ENCODE measurements at places on chromosomes 11 and 22.

DNA sequence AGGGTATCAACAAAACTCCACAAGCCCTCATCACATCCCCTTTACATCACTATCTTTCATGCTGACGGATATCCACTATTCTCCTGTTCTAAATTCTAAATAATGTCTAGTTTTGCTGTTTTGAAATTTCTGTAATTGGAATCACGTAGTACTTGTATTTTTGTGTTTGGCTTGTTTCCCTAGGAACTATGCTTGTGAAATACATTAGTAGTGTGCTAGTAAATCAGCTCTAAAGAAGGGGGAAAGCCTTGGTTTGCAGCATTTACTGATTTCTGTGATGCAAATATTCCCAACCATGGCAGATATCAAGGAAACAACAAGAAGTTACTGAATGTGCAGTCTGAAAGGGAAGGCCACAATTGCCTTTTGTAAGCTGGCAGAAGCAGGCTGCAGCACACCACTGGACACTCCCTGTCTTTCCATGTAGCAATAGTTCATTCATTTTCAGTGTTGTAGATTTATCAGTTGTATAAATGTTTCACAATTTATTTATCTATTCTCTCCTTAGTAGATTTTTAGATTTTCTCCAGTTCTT, 4.7 kb upstream of the FOLH1 start:
- DNase-seq = no peak

- DNase-seq = no peak
These were observed 3.8 kb downstream of the SLC29A2 start for GRCh38 chr11:66367561-66368312.

DNA sequence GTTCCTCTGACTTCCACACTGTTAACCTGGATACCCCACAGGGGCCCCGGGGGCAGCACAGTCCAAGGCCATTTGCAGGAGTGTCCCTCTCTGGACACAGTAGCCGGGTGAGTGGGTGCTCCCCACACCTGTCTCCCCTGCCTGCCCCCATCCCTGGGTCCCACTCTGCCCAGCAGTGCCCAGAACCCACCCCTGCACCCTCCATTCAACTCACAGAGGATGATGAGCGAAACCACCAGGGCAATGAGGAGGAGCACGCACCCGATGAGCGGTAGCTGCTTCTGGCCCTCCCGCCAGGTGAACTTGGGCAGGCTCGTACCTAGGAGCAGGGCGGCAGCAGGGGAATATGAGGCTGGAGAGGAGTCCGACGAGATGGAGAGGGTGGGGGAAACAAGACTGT, 12.2 kb downstream of the TMPRSS13 start:
- no peak for DNase-seq

DNA sequence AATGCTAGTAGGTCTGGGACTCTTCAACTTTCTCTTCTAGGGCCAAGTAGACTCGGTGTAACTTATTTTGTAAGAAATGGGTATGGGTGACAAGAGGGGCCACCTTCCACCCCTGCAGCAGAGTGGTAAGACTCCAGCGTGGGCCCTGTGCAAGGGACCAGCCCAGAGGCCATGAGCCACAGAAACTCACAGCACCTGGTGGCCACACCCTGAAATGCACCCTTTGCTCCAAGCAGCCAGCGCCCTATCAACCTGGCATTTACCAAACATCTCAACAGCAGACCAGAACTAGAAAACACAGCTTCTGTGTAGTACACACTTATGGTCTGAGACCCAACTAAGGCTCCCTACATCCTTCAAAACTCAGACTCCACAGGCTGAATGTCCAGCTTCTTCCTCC, 5.7 kb downstream of the CDCA5 start:
- peak; percentile 30 for DNase-seq

GRCh38 chr11:129853518-129854231, 38.0 kb downstream of the TMEM45B start:
- DNase-seq = peak; percentile 95

- DNase-seq = no peak
These were observed 160.9 kb downstream of the ENTHD1 start for GRCh38 chr22:39732625-39733024.

GRCh38 chr11:130858215-130858614, 58.1 kb downstream of the SNX19 start:
- DNase-seq = no peak

DNA sequence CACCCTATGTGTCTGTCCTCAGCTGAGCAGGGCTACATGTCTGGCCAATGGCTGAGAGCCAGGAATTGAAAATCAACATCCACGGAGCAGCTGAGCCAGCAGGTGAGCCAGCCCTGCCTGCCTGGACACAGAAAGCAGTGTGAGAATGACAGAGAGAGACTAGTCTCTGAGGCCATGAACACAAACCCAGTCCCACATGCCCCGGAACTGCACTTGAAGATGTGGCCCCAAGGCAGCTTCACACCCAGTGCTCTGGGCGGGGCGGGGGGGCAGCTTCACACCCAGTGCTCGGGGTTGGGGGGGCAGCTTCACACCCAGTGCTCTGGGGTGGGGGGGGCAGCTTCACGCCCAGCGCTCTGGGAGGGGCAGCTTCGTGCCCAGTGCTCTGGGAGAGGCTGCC, 37.6 kb downstream of the TRMU start:
- no peak for DNase-seq

- DNase-seq = no peak
These were observed 204.5 kb downstream of the RAB38 start for GRCh38 chr11:87970762-87971161.

DNA sequence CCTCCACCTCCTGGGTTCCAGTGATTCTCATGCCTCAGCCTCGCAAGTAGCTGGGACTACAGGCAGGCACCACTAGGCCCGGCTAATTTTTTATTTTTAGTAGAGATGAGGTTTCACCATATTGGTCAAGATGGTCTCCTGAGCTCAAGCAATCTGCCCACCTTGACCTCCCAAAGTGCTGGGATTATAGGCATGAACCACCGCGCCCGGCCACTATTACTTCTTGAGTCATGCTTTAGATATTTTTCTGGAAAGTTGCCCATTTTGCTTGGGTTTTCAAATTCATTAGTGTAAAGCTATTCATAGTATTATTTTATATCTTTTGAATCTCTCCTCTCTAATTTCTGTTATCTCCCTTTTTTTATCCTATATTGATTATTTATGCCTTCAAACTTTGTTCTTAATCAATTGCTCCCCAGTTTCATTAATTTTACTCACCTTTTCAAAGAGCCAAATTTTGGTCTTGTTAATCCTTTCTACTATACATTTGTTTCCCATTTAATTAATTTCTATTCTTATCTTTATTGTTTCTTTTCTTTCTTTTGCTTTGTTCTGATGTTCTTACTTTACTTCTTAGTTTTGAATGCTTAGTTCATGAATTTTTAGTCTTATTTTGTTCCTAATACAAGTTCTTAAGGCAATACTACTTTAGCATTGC, 10.3 kb upstream of the RAC2 start:
- DNase-seq = no peak

GRCh38 chr11:64745189-64745520, 1.2 kb upstream of the RASGRP2 start:
- peak; percentile 95 for DNase-seq

DNA sequence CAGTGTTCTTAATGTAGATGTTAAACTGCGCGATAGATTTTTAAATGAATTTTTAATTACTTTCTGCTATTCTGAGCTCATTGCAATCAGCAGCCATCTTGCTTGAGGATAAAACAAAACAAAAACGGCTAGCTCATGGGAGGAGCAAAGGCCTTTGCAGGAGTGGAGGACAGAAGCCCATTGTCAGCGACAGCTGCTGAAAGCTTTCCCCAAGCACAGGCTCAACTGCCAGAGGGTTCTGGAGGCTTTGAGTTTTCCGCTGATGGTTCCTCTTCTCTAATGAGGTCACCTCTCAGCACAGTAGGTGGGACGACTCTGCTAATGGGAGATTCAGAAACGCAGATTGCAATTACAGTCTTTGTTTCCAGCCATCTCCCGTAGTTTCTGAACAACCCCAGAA, 167.1 kb upstream of the TTC12 start:
- no peak for DNase-seq

DNA sequence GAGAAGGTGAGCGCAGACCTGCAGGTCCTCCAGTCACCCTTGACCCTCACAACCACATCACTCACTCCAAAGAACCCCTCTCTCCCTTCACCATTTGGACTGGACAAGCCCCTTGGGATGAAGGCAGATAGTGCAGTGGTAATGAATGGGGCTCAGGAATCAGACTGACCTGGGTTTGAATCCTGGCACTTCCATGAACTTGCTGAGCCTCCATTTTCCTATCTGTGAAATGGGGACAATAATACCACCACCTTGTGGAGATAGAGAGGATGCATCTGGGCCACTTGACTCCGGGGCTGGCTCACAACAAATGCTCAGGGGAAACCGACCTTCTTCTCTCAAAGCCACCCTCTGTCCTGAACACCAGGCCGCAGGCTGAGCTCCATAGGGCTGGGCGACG, 178.1 kb downstream of the ST3GAL4 start:
- DNase-seq = no peak

GRCh38 chr22:26170795-26171580, 1.7 kb downstream of the SEZ6L start:
- DNase-seq = no peak

- DNase-seq = no peak
These were observed 158.8 kb downstream of the TTC17 start for GRCh38 chr11:43517518-43517917.

GRCh38 chr22:41481925-41482318, 13.0 kb downstream of the ACO2 start:
- DNase-seq = no peak

DNA sequence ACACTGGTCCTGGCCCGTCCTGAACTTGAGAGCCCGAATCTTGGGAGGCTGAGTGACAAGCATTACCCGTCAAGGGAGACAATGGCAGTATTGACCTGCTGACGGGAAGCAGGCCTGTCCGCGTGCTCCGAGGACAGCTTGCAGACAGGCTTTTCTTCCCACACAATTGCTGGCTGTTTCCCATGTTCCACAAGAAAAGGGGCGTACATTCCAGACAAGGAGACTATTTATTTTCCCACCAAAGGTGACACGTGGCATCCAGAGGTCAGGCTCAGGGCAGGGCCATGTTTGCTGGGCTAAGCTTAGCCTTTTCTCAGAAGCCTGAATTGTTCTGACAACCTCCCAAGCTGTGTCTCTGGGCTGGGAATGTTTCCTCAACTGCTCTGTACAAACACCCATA, 86.9 kb upstream of the SPON1 start:
- DNase-seq = no peak

DNA sequence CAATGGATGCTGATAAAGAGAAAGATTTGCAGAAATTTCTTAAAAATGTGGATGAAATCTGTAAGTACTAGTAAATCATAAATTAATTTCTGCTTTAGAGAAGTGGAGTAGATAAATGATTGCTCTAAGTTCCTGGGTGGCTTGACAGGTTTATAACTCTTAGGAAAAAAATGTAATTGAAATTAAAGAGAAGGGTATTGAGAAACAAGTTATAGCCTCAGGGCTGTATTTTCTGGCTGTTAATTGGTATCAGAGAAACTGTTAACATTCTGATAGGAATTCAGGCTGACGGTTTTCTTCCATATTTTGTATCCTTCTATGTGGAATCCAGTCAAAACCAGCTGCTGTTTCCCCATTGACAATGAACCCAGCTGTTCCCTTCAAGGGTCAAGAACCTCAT, 1.9 kb downstream of the TTC12 start:
- DNase-seq = no peak

DNA sequence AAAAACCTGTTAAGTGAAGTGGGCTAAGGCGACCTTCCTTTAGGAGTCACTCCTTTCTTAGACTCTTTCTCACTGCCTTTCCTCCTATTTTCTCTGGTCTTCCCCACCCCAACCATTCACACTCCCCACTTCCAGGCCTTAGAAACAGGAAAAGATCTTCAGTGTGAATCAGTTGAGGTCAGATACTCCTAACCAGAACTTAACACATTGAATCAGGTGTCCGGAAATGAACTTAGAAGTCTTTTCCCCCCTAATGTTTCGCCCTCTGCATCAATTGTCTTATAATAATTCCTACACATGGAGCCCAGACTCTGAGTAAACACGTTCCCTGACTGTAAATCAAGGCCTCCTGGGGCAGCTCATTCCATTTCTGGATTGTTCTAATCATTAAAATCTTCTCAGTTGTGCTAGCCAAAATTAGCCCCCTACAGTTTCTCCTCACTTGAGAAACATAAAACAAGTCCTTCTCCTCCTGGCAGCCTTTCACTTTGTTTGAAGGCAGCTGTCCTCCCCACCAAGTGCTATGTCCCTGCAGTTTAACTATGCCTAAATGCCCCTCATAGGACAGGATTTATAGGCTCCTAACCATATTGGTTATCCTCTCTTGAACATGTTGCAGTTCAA, 32.7 kb upstream of the USP47 start:
- DNase-seq = no peak

DNA sequence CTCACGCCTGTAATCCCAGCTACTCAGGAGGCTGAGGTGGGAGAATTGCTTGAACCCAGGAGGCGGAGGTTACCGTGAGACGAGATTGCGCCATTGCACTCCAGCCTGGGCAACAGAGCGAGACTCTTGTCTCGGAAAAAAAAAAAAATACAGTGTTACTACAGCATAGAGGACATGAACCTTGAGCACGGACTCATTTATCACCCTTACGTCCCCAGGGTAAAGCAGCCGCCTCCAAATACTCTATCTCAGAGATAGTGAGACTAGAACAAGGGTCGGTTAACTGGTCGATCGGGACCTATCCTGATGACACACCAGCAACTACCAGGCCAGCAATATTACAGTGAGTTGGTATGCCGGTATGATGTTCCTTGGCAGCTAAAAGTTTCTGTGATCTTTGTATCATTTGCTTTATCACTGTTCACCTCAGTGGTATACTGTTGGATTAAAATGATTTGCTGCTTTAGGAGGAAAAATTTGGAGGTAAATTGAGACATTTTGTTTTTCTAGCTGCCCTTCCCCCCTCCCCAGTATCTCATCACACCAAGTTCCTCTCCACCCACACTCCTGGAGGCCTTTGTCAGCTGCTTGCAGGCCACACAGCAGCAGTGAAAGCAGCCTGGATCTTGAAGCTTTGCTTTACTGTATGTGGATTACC, 7.0 kb upstream of the SIDT2 start:
- DNase-seq = no peak

GRCh38 chr22:37309211-37310074, 27.1 kb downstream of the CYTH4 start:
- peak; percentile 64 for DNase-seq

GRCh38 chr11:47514825-47515647, 37.9 kb downstream of the CELF1 start:
- no peak for DNase-seq

DNA sequence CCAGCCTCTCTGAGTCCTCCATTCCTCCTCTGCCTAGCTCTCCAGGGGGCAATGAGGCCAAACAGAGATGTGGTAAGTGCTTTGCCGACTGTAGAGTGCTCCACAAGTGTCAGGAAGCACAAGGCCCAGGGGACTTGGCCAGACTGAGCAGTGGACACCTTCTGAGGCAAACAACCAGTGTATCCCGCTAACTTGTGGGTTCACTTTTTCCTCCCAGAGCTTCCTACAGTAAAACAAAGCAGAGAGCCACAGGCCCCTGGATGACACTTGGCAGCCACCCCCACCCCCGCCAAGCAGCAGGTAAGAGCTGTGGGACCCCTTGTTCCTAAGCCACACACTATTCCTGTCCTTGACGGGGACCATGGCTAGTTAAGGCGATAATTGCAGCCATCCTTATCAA, 160.9 kb downstream of the CACNA1I start:
- no peak for DNase-seq

GRCh38 chr11:8603696-8604077, 9.7 kb upstream of the STK33 start:
- DNase-seq = no peak
